Activated CD4-positive, alpha-beta T cell treated with anti-CD3 and anti-CD28 coated beads, Interleukin-2, amount 50 U/mL, for 24 hours (primary cell): ENCODE measurements at places on chromosomes 7 and 10.

DNA sequence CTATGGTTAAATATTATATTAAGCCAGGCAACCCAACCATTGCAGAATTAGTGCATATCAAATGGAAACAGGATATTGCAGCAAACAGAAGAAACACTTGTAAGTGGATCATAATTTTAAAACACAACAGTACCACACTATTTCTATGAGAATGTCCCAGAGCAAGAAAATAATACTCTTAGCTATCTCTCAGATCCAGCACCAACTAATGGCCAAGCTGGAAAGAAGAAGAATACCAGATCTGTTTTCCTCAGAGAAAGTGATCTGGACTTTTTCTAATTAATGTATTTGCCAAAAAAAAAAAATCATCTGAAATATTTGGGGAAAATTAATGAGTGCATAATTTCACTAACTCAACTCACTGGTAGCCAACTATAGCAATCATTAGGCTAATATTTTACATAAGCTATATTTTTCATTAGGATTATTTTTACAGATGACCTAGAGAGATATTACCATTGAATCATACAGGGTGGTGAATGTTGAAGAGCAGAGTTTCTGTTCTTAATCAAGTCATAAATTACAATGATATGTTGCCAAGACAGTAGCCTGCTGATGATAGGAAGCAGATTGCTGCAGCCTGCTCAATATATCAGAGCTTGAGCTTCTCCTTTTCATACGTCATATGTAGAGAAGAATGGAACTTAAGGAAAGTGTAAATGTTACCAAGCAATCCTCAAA lies 995.4 kb upstream of the LRRN3 start:
- no peak for DNase-seq

- DNase-seq: no peak
Observed at GRCh38 chr7:49346195-49346899, 422.0 kb downstream of the CDC14C start.

DNA sequence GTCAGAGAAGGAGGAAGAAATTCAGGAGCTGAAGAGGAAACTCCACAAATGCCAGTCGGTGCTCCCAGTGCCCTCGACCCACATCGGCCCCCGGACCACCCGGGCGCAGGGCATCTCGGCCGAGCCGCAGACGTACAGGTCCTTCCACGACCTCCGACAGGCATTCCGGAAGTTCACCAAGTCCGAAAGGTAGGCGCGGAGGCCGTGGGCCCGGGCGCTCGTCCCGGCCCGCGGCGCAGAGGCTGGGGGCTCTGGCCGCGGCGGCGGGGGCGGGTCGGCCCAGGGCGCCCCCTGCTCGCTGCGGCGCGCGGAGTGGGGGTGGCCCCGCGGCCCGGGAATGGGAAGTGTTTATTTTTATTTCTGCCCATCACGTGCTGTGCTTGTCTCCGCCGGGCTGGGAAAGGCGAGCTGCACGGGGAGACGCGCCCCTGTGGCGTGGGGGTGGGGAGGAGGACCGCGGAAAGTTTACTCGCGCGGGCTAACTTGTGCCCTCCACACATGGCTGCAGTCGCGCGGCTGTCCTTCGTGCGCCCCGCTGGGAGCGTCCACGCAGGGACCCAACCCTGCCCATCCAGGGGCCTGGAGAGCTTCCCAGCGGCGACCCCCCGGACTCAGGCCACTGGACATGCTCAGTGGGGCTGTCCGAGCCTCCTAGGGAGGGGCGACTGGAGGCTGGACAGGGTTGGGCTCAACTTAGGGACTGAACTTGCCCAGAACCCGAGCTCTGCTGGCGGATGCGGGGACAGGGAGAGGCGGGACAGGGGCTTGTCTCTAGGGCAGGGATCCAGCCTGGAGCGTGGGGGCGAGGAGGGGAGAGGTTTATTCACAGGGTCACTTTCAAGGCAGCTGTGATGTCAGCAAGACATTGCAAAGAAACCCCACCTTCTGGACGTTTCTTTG lies 82.6 kb upstream of the PRKG1 start:
- DNase-seq: no peak

DNA sequence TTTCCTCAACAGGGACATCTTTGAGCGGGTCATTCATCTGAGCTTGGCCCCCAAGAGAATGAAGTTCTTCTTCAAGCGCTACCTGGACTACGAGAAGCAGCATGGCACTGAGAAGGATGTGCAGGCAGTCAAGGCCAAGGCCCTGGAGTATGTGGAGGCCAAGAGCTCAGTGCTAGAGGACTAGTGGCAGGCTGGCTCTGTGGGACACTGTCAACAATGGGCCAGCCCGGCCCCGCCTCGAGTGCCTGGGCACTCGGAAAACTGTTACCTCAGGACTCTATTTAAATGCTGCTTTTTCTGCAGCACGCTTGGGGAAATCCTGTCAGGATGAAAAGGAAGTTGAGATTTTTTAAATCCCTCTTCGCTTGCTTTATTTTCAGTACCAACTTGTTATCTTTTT lies 6.8 kb downstream of the CALHM2 start:
- no peak for DNase-seq

- DNase-seq: no peak
Observed at GRCh38 chr10:108586424-108586823, 1336.9 kb downstream of the XPNPEP1 start.

DNA sequence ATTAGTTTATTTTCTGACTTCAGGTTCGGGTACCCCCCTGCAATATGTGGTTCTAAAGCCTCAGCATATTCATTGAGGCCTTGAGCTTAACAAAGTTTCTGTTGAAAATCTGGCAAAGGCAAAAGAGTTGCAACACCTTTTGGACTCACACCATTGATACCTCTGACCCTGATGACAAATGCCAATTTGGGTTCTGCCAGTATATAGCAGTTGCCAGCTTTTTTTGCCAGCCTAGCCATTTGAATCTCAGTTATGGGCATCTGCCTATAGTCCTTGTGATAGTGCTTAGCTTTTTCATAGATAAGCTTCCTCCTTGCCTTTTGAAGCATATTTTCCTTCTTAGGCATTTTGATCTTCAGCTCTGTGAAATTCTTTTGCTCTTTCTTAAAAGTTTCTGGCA lies 31.9 kb downstream of the LIPJ start:
- no peak for DNase-seq

DNA sequence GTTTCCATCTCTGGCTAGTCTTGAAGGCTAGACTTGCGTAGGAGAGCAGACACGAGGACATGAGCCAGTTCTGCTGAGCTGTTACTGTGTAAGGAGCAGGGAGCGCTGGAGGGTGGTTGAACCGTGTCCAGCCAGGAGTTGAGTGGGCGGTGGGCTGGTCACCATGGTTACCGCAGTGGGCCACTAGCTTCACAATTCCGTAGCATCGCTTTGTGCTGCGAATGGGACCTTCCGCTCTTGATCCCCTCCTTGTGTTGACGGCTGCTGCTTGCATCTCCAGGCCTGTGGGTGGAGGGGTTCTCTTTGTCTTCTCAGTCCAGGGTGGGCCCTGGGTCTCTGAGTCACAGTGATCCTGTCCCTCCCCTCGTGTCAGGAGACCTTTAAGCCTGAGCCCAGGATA lies 49.4 kb upstream of the OCM start:
- DNase-seq: no peak

GRCh38 chr10:124465003-124465776 lies 3.6 kb downstream of the LHPP start:
- no peak for DNase-seq

DNA sequence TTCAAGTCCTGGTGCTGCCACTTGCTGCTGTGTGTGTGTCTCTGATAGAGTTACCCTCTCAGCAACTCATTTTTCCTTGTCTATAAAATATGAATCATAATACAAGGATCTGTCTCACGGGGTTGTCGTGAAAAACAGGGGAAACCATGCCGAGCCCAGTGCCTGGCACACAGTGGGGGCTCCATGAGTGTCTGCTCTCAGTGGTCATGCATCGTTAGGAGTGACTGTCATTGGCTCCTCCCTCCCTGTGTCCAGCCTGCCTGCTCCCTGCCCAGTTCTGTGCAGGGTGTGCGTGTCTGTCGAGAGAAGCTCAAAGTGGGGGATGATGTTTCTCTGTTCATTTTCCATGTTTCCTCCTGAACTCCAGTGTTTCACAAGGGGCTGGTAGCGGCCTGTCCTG lies 83.6 kb upstream of the LRRC4 start:
- DNase-seq: no peak

DNA sequence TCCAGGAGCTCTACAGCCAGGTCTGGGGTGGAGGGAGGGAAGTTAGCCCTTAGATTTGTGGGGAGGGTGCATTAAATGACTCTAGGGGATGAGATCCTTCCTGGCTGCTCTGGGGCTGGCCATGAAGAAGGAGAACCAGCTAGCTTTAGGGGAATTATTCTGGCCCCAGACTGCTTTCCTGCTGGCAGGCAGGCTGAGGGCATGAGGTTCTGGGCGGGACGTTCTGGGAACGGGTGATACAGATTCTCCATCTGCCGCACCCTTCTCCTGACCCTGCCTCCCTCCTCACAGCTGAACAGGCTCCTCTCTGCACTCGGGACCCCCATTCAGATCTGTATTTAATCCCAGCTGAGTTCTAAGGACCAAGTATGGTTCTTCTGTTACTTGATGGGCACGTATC lies 23.9 kb downstream of the GOLGA7B start:
- DNase-seq: no peak

GRCh38 chr7:87474533-87475358 lies 734 bp downstream of the ABCB4 start:
- no peak for DNase-seq

GRCh38 chr10:124336186-124336585 lies 82.5 kb downstream of the OAT start:
- no peak for DNase-seq

- no peak for DNase-seq
Observed at GRCh38 chr7:127940381-127941160, 90.7 kb downstream of the LRRC4 start.

- no peak for DNase-seq
Observed at GRCh38 chr7:141674702-141675101, 27.3 kb downstream of the DENND11 start.

DNA sequence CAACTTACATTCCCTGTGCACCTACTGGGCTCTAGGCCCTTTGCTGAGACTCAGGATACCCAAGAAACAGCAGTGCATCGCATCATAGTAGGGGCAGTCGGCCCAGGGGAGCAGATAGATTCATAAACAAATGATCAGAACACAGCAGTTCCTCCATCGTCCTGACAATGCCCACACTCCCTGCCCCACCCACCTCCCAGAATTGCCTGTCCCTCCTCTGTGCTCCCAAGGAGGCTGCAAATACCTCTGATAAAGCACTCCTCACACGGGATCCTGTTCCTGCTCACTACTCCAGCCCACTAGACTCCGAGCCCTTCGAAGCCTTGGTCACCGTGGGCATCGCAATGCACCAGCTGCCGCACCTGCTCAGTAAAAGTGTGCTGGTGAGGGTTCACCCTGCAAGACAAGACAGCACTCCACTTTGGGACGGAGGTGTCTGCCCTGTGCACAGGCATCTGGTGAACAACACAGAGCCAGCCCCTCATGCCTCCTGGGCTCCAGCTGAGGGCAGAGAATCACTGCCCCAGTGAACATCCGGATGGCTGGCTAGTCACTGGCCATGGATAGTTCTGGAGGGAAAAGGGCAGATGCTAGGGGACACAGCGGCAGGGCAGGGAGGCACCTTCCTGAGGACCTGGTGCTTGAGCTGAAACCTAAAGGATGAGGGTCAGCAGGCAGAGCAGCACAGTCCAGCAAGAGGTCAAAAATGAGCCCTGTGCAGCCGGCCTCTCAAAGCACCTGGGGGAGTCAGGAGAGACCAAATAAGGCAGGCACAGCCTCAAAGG lies 60.7 kb downstream of the TNS3 start:
- DNase-seq: no peak

GRCh38 chr10:132417257-132417910 lies 20.4 kb downstream of the PWWP2B start:
- no peak for DNase-seq
